ENCODE measurements at places on chromosomes 1 and 21.

DNA sequence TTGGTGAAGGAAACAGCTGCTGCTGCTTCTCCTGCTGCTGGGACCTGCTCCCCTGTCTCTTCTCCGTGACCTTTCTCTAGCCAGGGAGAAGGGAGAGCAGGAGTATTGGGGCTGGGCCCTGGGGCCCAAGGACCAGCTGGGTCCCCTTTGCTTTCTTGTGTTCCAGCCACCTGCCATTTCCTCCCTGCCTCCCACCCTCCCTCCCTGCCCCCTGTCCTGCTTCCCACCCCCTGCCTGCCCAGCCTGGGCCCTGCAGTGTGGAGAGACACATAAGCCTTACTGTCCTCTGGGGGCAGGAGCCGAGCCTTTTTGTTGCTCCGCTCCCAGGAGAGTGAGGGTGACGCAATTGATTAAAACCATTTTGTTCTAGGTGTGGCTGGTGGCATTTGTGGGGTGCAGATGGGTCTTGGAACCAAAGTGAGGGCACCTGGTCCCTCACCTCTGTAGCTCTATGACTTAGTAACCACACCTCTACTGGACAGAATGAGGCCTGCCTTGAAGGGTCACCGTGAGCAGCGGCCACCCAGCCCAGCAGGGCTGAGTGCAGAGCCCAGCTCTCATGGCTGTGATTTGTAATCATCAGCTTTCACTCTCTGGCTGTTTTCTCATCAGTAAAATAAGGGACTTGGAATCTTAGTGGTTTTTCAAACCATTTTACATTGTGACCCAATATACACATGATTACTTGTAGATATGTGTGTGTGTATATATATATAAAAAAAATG is 13.9 kb upstream of the TMEM222 start:
- DNase-seq = no peak

DNA sequence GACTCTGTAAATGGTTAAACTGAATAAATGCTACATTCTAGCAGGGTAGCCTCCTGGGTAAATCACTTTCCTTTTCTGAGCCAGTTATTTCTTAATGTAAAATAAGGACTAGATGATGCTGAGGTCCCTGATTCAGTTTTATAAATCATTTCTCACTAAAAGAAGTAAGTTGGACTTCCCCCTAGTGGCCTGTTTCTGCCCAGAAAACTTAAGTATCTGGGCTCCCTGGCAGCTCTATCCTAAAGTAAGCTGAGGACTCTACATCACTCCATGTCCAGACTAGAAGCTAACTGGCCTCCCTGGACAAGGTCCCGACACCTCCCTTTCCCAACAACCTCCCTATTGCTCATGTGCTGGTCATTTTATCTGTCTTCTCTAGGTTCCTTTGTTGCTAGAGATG is 3.0 kb downstream of the GPN2 start:
- peak; percentile 73 for DNase-seq

- no peak for DNase-seq
Measured at GRCh38 chr1:119550381-119550780, 43.4 kb downstream of the HSD3B1 start.

GRCh38 chr1:35708441-35708921 is 10.2 kb downstream of the C1orf216 start:
- no peak for DNase-seq

- DNase-seq = no peak
Measured at GRCh38 chr1:73637264-73637663, 560.7 kb downstream of the LRRIQ3 start.

DNA sequence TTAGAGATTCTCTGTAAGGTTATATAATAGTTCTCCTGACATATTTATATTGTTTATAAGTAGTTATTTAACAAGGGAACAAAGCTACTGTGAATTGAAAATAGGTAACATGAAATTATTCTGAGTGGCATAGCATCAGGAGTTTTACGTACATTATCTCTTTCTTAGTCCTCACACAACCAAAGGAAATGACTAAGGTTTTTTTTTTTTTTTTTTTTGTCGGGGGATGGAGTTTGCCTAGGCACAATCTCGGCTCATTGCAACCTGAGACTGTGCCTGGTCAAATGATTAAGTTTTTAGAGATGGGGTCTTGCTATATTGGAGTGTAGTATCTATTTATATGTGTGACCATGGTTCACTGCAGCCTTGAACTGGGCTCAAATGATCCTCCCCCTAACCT is 24.9 kb downstream of the TMED5 start:
- DNase-seq = no peak

DNA sequence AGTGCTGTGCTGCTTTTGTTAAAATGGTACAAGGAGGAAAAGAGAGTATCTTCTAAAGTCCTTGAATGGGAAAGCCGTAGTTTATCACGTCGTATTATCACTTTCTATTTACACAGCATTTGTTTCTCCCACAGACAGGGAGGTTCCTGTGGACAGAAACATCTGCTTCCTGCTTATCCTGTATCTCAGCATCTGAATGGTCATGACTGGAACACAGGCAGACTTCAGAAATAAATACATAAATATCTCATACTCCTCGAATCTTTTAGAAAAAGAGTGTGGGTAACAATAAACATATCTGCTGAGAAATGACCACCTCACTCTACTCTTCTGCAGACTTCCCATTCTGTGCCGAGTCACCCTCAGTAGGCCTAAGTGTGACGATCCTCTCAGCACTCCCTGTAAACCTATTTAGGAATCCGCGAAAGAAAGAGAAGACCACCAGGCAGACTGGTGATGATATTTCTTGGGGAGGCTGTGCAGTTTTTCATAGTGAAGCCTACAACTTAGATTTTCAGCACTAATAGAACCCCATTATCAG is 393.5 kb downstream of the SMYD3 start:
- DNase-seq = peak; percentile 53

GRCh38 chr21:29473808-29474207 is 175.1 kb downstream of the BACH1 start:
- DNase-seq = no peak

DNA sequence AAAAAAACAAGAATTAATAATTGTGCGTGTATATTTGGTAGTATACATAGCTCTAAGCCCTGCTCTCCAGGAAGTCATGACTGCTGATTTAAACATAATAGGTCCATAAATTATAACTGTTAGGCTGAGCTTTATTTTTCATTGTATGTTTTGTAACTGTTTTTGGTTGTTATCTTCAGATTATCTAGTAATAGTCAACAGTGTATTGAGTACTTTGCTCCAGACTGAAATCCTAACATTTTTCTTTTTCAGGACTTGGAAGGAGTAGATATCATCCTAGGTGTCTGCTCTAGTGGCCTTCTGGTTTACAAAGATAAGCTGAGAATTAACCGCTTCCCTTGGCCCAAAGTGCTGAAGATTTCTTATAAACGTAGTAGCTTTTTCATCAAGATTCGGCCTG is 90.9 kb downstream of the TMEM200B start:
- DNase-seq = no peak

- no peak for DNase-seq
Measured at GRCh38 chr1:16067127-16067768, 6.2 kb downstream of the FAM131C start.

DNA sequence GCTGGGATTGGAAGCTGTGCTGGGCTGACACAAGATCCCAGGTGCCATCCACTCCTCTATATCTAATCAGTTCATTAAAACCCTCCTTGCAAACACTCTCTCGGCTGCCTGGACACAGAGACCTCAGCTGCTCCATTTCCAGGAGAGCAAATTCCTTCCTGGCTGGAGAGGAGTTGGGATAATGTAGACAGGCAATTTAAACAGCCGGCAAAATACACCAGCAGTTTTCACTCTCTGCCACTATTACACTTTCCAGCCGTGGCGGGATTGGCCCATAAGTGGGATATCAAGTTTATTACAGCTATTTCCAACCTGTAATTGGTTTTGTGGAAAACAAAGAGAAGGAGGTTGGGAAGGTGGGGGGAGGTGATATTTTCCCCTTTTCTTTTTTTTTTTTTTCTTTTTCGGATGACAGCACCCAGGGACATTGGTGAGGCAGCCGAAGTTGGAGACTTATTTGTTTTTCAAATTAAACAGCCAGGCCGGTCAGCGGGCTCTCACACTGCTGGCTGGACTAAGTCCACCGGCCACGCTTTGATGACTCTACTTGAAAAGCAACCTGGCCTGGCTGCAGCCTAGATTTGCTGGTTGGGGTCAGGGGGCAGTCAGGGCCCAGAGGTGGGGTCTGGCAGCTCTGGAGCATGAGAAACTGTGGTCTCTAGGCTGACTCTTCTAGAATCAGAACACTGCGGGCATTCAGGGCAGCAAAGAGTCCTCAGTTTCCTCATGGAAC is 177.4 kb downstream of the IGSF21 start:
- no peak for DNase-seq

DNA sequence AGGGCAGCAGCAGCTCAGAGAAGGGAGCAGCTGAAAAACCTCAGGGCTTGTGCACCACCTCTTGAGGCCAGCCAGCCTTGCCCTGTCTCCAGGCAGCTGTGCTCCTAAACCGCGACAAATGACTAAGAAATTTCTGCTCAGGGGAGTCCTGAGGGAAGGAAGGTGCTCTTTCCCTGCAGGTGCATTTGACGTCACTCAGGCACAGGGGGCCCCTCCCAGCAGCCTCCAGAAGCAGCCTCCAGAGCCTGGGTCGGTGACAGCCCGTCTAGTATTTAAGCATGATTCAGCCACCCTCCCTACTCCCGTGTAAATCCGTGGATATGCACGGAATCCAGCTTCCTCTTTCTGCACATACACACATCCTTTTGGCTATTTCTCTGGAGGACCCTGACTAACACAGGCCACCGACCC is 560.5 kb downstream of the KIF26B start:
- DNase-seq = peak; percentile 18
